ENCODE measurements at places on chromosomes 1 and 21. TPM values are rescaled to one million over a fixed set of nuclear protein-coding genes. Genes with fewer than 3 reads are reported as not detected.

DNA sequence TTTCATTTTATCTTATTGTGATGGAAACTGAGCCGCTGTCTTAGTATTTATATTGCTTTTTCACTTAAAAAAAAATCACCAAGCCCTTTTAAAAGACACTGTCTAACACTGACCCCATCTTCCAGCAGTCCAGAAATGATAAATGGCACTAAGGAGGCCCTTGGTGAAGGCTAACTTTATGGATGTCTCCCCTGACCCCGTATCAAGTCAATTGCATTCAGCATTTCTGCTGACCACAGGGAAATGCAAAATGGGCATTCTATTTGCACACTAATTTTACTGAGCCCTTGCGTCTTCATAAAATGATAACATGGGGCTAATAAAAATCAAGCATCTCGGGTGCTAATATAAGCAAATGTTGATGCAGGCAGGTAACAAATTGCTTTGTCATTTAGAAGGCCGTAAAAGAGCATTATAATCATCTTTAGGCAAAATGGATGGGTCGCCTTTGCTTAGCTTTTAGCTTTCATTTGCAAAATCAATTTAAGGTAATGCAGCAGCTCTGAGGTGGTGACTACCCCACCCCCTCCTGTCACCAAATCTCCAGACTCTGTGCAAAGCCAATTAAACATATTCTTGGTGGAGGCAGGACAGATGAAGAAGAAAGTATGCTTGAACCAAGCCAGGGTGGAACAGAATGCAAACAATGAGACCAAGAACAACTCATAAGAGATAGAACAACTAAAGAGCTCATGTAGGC lies 110.8 kb downstream of the BEND5 start:
- DNase-seq: no peak

GRCh38 chr1:98304888-98305287 lies 356.6 kb upstream of the SNX7 start:
- DNase-seq: no peak

DNA sequence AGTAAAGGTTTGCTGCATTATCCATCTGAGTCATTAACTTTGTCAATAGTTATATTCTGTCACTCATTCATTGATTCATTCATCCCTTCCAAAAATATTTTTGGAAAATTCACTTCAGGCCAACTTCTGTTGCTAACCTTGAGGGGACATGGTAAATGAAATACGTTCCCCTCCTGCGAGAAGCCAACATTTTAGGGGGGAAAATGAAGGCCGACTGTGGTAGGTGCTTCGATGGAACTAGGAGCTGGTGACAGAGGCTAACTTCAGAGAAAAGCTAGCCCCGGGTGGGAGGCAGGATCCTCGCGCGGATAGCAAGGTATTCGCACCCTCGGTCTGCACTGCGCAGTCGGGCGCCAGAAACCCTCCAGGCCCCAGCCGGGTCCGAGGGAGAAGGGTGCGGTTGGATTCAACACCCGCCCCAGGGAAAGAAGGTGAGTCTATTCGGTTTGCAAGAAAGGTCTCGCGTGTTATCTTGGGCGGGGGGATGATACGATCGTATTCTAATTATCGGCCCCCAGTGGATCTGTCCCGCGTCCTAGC lies 646 bp upstream of the RRP15 start:
- no peak for DNase-seq

GRCh38 chr1:89837036-89837481 lies 16.2 kb downstream of the LRRC8D start:
- DNase-seq: no peak

DNA sequence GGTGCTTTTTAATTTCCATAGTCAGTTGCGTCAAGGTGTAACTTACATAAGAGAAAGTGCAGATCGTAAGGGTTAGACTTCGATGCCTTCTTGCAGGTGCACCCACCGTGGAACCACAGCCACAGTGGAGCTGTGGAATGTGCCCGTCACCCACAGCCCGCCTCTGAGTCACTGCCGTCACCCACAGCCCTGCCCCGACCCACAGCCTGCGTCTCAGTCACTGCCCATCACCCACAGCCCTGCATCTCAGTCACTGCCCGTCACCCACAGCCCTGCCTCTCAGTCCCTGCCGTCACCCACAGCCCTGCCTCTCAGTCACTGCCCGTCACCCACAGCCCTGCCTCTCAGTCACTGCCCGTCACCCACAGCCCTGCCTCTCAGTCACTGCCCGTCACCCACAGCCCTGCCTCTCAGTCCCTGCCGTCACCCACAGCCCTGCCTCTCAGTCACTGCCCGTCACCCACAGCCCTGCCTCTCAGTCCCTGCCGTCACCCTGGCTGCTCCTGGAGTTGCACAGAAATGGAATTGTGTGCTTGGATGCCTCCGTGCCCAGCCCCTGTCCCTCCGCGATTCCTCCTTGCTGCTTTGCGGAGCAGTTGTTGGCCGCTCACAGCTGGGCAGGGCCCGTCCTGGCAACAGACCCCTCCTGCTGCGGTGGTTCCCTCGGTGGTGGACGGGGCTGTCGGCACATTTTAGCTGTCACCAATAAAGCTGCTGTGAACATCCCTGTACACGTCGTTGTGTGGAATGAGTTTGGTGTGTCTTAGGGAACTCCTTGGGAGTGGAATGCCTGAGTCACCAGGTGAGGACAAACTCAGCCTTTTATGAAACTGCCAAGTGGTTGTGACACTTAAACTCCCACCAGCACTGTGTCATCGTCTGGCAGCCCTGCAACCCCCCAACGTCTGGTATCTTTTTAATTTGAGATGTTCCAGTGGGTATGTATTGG lies 44.9 kb upstream of the COL6A2 start:
- DNase-seq: no peak

DNA sequence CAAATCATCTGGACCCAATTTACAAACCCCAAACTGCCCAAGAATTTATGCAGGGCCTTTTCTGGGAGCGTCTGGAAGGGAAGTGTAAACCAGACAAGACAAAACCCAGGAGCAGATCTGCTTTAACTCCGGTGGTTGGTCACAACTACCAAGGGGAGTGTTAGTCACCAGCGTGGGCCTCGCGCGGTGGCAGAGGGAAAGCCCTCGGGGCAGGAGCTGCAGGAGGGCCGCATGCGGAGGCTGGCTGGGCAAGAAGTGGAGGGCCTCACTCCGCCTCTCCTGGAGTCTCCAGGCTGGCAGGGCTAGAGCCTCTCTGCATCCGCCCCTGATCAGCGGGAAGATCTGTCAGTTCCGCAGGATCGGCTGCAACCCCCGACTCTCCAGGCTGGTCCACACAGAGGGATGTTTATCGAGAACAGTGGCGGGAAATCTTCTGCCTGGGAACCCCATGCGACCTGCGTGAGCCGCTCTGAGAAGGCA lies 2.0 kb downstream of the COL24A1 start:
- DNase-seq: peak; percentile 8

- no peak for DNase-seq
Measured at GRCh38 chr1:246373828-246374569, 133.1 kb downstream of the SMYD3 start.

GRCh38 chr21:24046829-24047443 lies 1560.3 kb downstream of the MRPL39 start:
- DNase-seq: no peak

DNA sequence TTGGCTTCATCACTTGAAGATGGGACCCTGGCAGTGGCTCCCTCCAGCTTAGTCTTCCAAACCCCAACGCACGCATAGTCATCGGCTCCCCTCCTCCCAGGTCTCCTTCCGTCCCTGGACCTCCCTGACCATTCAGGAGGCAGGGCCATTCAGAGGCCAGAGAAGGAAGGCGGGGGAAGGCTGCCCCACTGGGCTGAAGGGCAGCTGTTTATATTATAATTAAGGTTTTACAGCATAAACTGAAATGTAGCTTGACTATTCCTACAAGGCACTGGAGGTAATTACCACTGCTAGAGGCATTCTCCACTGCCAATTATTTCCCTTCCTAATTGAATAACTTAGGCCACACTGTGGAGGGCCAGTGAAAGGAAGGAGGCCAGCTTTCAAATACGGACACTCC lies 170.6 kb upstream of the PROX1 start:
- DNase-seq: no peak

GRCh38 chr1:15222653-15223303 lies 24.2 kb upstream of the FHAD1 start:
- no peak for DNase-seq

DNA sequence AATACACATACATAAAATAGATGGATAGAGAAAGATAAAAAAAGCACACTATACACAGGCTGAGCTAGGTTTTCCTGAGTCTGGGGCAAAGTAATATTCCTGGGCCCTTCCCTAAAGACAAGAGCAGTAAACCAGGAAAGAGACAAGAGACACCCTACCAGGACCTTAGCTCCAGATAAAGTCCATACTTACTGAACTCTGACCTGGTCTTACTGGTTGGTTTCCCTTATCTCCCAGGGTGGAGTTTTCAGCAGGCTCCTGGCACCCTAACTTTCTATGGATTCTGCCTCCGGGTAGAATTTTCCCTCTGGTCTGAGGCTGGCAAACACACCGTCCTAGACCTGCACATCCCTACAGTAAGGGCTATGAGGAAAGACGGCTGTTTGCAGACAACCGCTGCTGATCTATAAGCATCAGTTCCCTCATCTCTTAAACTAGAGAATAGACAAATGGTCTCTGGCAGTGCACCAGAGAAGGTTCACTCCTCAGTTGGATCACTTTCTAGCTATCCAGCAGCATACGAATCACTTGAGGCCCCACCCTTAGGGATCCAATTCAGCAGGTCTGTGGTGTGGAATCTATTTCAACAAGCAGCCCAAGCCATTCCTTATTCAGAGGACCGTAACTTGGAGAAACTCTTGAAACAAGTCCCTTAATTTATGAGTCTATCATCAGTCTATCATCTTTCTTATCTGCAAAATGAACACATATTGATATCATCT lies 52.0 kb downstream of the ARHGEF11 start:
- DNase-seq: no peak

GRCh38 chr21:33691945-33692603 lies 49.8 kb downstream of the ITSN1 start:
- no peak for DNase-seq

GRCh38 chr1:160711276-160711601 lies 383 bp downstream of the CD48 start:
- no peak for DNase-seq

DNA sequence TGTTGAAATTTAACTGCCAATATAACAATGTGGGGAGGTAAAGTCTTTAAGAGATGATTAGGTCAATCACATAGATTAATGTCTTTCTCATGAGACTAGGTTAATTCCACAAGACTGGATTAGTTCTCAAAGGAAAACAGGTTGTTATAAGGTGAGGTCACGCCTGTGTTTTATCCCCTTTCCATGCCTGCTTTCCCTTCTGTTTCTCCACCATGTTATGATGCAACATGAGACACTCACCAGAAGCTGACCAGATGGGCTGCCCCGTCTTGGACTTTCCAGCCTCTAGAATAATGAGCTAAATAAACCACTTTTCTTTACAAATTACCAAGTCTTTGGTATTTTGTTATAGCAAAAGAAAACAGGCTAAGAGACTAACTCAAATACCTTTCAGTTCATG lies 70.8 kb downstream of the DDAH1 start:
- DNase-seq: no peak

DNA sequence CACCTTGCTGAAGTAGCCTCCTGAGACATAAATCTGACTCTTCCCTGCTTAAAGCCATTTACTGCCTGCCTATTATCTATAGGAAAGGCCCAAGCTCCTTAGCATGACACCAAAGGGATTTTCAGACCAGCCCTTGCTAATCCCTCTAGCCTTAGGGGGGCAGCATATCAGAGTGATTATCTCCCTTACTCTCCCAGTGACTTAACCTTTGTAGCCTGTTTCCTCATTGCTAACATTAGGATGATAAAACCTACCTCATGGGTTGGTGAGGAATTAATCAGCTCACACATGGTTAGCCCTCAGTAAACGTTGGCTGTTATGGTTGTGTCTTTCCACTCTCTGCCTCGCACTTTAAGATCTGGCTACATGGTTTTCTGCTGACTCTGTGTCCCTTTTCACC lies 70.1 kb downstream of the ROR1 start:
- DNase-seq: no peak

GRCh38 chr1:207805841-207806421 lies 54.1 kb downstream of the CD46 start:
- DNase-seq: no peak

The GIPC2 gene
- not detected for total RNA-seq

The INTS7 gene
- 36.6 TPM for total RNA-seq

The ILDR2 gene
- total RNA-seq: 30.3 TPM

The JTB gene
- 74.2 TPM for total RNA-seq

The TPTE gene
- total RNA-seq: not detected

The RNU1-2 gene
- total RNA-seq: 2,478 TPM

The AKR7A3 gene
- 2.0 TPM for total RNA-seq
